Right atrium auricular region (tissue), 2 donors: ENCODE measurements at places on chromosomes 11 and 22. TPM values are rescaled to one million over a fixed set of nuclear protein-coding genes. Genes with fewer than 3 reads are reported as not detected.

GRCh38 chr11:19844806-19845205 lies 132.2 kb downstream of the NAV2 start:
- no peak overlapping the region for H3K4me3 ChIP-seq
- H3K27ac ChIP-seq, result no peak overlapping the region
- no peaks in the 10 kb centered on the region for H3K36me3 ChIP-seq
- H3K27me3 ChIP-seq, result no peaks in the 10 kb centered on the region
- DNase-seq, result no peak

GRCh38 chr11:114159320-114159719 lies 99.8 kb downstream of the ZBTB16 start:
- no peak for DNase-seq
- H3K4me1 ChIP-seq, result no peaks in the 10 kb centered on the region
- no peak overlapping the region for H3K4me3 ChIP-seq
- peaks cover 33% of the 10 kb centered on the region for H3K36me3 ChIP-seq

DNA sequence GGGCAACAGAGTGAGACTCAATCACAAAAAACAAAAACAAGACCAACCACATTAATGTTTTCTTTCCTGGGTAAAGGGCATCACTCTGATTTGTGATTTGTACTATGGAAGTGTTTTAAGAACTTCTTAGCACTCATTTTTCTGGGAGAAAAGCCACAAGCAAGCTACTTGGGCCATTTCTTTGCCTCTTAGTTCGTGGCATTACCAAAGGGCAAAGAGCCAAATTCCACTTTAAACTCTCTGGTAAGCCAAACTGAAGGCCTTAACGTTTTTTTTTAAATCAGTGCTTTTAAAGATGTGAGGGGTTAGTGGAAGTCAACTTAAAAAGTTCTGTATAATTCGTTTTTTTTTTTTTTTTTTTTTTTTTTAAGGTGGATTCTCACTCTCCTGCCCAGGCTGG lies 36.9 kb downstream of the CAT start:
- H3K27ac ChIP-seq, result no peak overlapping the region
- H3K27me3 ChIP-seq, result no peaks in the 10 kb centered on the region
- no peak for DNase-seq
- H3K4me3 ChIP-seq, result no peak overlapping the region

DNA sequence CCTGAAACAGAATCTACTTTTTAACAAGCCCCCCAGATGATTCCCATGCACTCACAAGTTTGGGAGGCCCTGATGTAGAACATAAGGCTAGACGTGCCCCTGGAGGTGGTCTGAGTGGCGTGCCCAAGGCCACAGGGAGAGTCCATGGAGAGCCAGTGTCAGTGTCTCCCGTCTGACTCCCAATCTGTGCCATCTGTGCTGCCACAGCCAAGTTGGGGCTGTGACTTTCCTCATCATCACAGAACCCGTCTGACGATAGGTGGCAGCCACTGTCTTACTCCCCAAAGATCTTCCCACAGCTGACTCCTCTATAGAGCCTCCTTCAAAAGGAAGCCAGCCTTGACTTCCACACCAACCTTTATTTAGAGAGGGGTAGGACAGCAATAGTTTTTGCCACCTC lies 470.5 kb downstream of the SOX6 start:
- H3K27me3 ChIP-seq, result no peaks in the 10 kb centered on the region
- no peak overlapping the region for H3K27ac ChIP-seq
- H3K4me1 ChIP-seq, result no peaks in the 10 kb centered on the region
- H3K4me3 ChIP-seq, result no peak overlapping the region
- DNase-seq, result no peak
- no peaks in the 10 kb centered on the region for H3K36me3 ChIP-seq

- DNase-seq, result no peak
- no peak overlapping the region for H3K4me3 ChIP-seq
- no peaks in the 10 kb centered on the region for H3K36me3 ChIP-seq
- no peaks in the 10 kb centered on the region for H3K27me3 ChIP-seq
- no peak overlapping the region for H3K27ac ChIP-seq
Observed at GRCh38 chr22:49543876-49544275, 283.8 kb downstream of the BRD1 start.

Gene TRMT112
- 151 TPM for total RNA-seq

Gene RNF214
- 11.5 TPM for total RNA-seq

Gene HTR3A
- total RNA-seq, result not detected
